ENCODE measurements at places on chromosomes 7 and 10. TPM values are rescaled to one million over a fixed set of nuclear protein-coding genes. Genes with fewer than 3 reads are reported as not detected.

DNA sequence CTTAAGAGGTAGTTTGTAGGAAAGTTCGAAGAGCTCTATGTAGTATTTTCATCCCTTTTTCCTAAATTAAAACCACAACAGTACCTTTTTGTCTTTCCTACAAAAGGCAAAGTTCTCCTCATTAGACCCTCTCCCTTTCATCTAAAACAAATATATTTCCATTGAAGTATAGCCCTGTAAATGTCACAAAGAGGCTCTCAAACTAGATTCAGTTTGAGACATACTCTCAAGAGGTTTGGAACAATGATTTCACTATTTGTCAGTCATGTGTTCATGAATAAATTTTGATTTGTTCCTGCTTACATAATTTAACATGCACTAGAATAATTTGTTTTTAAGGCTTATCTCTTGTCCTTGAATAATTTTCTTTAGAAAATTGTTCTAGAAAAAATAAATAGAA, 12.2 kb downstream of the TAS2R16 start:
- no peaks in the 10 kb centered on the region for H3K27me3 ChIP-seq
- no peaks in the 10 kb centered on the region for H3K4me1 ChIP-seq
- H3K4me3 ChIP-seq: no peak overlapping the region
- H3K36me3 ChIP-seq: no peaks in the 10 kb centered on the region
- no peak for DNase-seq

DNA sequence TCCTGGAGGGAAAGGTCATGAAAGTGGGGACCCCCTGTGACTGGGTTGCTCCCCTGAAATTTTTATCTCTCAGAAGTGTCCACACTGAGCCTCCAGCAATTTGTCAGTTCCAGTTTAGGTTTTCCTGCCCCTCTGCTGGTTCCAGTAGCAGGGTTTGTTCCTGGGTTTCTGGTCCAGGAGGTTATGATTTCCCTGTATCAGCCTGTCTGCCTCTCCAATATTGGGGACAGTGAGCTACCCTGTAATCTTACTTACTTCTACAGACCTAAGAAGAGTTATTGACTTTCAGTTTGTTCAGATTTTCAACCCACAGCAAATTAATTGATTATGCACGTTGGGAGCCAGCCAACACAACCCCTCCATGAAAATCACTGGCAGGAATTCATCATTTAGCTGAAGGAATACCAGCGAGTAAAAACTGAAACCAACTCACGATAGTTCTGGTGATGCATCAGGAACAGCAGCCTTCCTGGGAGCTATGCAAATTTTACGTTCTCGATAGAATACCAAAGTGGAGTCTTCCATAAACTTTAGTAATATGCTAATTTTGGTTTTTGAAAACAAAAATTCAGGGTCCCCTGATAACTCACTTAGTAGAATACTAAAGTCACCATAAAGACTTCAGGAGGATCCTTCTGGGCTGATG, 31.3 kb upstream of the IL15RA start:
- no peaks in the 10 kb centered on the region for H3K4me1 ChIP-seq
- no peak overlapping the region for H3K4me3 ChIP-seq
- no peak overlapping the region for H3K27ac ChIP-seq

- no peaks in the 10 kb centered on the region for H3K4me1 ChIP-seq
- no peak overlapping the region for H3K4me3 ChIP-seq
- H3K27ac ChIP-seq: no peak overlapping the region
These were observed 17.2 kb upstream of the MEOX2 start for GRCh38 chr7:15703732-15704131.

The AGR2 gene
- not detected for total RNA-seq

DNA sequence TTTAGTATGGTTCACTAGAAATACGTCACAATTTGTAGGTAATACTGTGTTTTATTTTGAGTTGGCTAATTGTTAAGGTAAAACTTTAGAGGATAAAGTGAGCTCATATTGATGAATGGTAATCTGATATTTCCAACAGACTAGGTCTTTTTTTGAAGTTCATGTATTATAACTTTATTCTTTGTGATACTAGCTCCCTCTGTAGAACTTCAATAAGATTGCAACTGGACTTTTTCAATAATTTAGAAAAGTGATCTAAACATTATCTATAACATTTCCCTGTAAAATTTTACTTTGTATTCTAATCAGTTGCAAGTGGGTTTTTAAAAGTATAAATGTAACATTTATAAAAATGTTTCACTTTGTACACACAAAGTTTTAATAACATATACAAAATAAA, 83.5 kb downstream of the ADK start:
- no peak for DNase-seq
- no peak overlapping the region for H3K27ac ChIP-seq
- H3K27me3 ChIP-seq: no peaks in the 10 kb centered on the region

DNA sequence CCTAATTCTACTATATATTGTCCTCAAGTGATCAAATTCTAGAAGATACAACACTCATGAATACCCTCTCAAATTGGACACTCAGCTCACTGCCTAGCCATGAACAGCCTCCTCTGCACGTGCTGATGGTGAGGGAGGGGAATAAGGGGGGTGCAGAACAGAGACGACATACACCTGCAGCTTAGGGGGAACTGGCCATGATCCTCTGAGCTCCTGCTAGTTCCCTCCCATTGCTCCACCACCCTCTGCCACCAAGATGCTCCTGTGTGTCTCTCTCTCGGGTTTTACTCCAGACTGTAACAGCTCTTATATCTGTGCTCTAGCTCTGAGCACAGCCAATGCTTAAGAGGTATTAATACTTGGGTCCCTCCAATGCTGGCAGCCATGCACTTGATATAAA, 70.7 kb downstream of the VOPP1 start:
- H3K27me3 ChIP-seq: no peaks in the 10 kb centered on the region
- no peak for DNase-seq
